Breast epithelium (tissue), 4 donors: ENCODE measurements at places on chromosomes 3 and 15. TPM values are rescaled to one million over a fixed set of nuclear protein-coding genes. Genes with fewer than 3 reads are reported as not detected.

DNA sequence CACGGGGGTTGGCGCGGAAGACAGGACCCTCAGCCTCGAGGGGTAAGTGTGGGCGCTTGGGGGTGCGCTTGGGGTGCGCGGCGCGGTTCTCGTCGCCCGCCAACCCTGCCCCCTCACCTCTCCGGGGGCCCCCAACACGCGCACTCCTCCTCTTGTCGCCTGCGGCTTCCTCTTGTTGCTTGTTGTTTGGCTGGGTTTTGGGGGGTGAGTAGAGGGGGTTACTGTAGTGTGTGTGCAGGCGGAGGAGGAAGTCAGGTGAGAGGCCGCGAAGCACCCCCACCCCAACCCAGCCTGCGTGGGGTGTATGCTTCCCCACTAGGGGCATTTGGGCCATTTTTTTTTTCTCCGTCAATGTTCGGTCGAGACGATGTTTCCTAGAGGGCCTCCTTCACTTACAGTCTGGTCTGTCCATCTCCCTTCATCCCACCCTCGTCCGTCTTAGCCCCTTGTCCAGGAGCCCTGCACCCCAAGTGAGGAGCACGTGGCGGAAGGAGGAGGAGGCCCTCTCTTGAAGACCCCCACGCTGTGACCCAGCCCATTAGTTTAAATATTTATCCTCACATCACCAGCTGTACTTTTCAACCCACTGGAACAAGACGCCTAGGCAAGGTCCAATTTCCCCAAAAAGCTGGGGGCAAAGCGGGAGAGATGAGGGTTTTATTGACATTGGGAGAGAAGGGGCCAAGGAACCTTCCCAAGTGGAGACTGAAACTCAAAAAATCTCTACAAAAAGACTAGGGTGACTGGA, 20.4 kb upstream of the SATB1 start:
- DNase-seq, result no peak

GRCh38 chr3:58560771-58561311, 16.4 kb downstream of the FAM107A start:
- no peak for DNase-seq

DNA sequence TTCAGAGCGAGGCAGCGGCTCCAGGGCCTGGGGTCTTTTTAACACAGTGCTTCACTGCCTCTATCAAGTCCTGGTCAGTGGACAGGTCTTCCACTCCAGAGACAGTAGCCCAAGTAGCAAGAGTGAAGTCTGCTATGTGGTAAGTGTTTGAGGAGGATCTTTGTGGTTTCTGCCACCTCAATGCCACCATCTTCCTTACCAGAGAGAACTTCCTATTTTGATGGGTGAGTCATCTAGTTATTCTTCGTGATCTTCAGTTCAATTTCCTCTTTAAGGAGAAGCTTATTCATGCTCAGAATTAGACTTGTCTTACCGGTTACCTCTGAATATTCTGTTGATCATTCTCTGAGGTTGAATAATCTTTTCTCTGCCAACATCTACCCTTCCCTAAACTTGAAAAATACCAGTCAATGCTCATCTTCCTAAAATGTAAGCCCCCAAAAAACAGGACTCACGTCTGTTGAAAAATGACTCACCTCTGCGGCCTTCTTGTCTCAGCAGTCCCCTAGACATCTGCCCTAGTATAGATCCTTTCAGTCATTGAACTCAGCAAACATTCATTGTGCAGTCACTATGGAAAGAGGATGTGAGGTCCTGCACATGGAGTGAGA, 32.2 kb upstream of the BCL6 start:
- DNase-seq, result no peak

- no peak for DNase-seq
Observed at GRCh38 chr3:114454551-114455251, 160.9 kb downstream of the TIGIT start.

- DNase-seq, result no peak
Observed at GRCh38 chr15:81942157-81942556, 103.7 kb downstream of the MEX3B start.

DNA sequence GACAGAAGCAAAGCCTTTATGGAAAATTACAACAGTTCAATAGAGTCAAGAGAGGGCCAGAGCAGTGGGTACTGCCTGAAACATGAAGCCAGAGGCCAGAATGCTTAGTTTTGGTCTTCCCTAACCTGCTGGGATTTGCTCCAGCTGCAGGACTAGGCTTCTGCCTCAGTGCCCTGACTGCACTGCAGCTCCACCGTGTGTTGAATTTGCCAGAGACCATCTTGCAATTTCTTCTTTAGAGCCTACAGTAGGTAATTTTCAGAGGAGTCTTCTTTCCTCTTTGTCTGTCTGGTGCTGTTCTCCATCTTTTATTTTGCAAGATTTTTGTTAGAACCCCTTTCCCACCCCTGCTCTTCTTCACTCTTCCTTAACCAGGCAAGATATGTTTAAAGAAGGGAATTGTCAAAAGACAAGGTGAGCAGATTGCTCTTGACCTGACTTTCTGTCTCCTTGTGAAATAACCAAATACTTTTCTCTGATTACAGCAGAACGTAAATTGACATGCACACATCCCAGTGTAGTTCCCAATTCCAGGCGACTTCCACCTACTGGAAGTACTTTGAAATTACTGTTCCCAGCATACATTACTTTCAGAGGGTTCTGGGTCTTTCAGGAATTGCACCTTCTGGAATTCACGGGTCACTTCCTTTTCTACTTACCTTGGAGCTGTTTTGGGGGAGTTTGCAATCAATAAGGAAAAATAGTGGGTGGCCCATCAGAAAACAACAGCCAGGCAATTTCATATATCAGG, 161.2 kb downstream of the MINAR1 start:
- DNase-seq, result no peak

C3orf33 gene
- total RNA-seq, result 5.6 TPM

CHRD gene
- 12.1 TPM for total RNA-seq
